Activated CD8-positive, alpha-beta T cell treated with anti-CD3 and anti-CD28 coated beads for 36 hours (primary cell): ENCODE measurements at places on chromosomes 3 and 15.

DNA sequence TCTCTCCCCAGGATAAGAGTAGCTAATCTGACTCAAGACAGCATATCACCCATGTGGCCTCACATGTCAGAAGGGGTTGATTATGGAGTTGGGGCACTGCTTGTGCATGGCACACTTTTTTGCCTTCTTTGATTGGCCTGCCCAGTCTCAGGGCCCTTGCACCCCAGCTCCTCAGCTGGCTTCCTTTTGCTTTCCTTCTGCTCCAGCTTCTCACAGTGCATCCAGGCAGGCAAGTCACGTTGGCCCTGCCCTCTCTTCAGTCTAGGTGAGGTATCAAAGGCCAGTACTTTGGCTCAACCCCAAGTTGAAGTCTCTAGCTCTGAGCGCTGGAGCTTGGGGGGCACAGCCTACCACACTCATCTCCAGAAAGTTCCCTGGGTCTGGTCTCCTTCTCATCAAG, 42.2 kb downstream of the NGRN start:
- H3K36me3 ChIP-seq = no peaks in the 10 kb centered on the region
- H3K27me3 ChIP-seq = no peaks in the 10 kb centered on the region
- peaks cover 46% of the 10 kb centered on the region for H3K4me1 ChIP-seq
- H3K27ac ChIP-seq = no peak overlapping the region

DNA sequence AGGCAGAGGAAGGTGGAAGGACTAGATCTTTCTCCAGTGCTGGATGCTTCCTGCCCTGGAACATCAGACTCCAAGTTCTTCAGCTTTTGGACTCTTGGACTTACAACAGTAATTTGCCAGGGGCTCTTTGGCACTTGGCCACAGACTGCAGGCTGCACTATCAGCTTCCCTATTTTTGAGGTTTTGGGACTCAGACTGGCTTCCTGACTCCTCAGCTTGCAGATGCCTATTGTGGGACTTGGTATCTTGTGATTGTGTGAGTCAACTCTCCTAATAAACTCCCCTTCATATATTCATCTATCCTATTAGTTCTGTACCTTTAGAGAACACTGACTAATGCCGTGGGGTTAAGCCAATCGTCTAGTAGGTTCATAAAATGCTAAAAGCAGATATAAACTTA, 8.8 kb upstream of the B3GNT5 start:
- H3K27me3 ChIP-seq = no peaks in the 10 kb centered on the region
- DNase-seq = no peak

GRCh38 chr3:38604246-38604645, 45.2 kb downstream of the SCN5A start:
- H3K36me3 ChIP-seq = no peaks in the 10 kb centered on the region
- no peak for DNase-seq
- no peak overlapping the region for H3K4me3 ChIP-seq
- H3K4me1 ChIP-seq = no peaks in the 10 kb centered on the region
- no peaks in the 10 kb centered on the region for H3K27me3 ChIP-seq

DNA sequence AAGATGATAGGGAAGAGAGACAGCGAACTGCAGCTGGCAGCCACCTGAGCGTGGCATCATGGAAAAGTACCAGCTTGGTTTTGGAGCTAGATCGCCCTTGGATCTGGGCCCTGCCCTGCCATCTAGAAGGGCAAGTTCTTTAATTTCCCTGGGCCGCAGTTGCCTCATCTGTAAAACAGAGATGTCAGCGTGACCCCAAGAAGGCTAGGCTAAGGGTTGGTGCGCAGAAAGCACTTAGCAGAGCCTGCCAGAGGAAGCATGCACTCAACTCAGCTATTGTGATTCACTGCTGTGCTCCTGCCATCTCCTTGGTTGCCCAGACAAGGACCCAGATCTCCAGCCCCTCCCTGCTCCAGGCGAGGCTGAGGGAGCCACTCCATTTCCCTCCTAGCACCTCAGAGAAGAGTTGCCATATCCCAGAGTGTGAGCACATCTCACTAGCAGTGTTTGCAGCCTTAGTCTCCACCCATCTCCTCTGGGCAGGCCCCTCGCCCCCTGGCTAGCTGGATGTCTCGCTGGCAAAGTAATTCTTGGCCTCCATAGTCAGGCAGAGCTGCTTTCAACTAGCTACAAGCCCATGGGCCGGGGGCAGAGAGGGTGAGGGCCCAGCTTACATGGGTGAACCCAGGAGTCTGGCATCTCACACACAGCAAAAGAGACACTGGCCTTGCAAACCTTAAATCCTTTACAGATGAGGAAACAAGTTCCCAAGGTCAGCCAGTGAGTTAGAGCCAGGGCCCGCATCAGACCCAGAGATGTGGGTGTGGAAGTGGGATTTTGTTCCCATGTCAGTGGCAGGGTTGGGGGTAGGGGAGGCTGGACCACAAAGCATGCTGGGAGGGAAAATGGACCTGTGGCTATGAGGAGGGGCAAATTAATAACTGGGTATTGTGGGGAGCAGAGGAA, 280.7 kb upstream of the TLE3 start:
- DNase-seq = no peak
- H3K36me3 ChIP-seq = no peaks in the 10 kb centered on the region
- H3K4me1 ChIP-seq = no peaks in the 10 kb centered on the region
- H3K4me3 ChIP-seq = no peak overlapping the region
- no peak overlapping the region for H3K27ac ChIP-seq

- no peaks in the 10 kb centered on the region for H3K27me3 ChIP-seq
- H3K27ac ChIP-seq = no peak overlapping the region
- no peak overlapping the region for H3K4me3 ChIP-seq
- peaks cover 33% of the 10 kb centered on the region for H3K4me1 ChIP-seq
Observed at GRCh38 chr3:177946936-177947335, 589.3 kb upstream of the KCNMB2 start.

DNA sequence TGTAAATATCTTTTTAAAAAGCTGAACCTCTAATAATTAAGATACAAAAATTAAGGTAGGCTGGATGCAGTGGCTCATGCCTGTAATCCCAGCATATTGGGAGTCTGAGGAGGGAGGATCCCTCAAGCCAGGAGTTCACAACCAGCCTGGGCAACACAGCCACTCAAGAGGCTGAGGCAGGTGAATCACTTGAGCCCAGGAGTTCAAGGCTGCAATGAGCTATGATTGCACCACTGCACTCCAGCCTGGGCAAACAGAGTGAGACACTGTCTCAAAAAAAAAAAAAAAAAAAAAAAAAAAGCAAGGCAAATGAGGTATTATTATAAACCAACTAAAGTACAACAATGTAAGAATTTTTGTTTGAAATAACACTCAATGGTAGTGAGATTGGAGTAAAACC, 47.6 kb downstream of the EFHB start:
- DNase-seq = no peak
- H3K27me3 ChIP-seq = no peaks in the 10 kb centered on the region
- H3K27ac ChIP-seq = no peak overlapping the region
- H3K4me1 ChIP-seq = no peaks in the 10 kb centered on the region
- H3K4me3 ChIP-seq = no peak overlapping the region

GRCh38 chr15:47674586-47675232, 42.6 kb upstream of the SEMA6D start:
- no peaks in the 10 kb centered on the region for H3K27me3 ChIP-seq
- no peaks in the 10 kb centered on the region for H3K36me3 ChIP-seq
- DNase-seq = no peak

- no peak overlapping the region for H3K27ac ChIP-seq
- no peak overlapping the region for H3K4me3 ChIP-seq
- no peak for DNase-seq
- H3K4me1 ChIP-seq = no peaks in the 10 kb centered on the region
Observed at GRCh38 chr3:143727391-143727790, 120.9 kb downstream of the SLC9A9 start.

DNA sequence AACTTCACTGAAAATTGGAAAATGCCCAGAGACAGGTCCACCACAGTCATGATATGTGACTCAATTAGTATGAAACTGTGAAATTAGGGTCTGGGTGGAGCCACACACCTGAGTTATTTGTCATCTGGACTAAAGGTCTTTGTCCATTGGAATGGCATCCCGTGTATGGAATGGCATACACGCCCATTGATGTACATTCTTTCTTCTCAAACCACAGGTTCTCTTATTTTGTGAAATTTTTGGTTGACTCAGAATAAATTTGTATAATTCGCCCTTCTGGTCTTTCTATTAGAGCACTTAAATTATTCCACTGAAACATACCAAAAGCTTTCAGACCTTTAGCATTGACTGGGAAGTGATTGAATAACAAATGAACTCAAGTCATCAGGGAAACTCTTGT, 66.8 kb upstream of the UBE2E1 start:
- H3K27me3 ChIP-seq = peaks cover 11% of the 10 kb centered on the region
- no peak overlapping the region for H3K27ac ChIP-seq
- DNase-seq = no peak
- peaks cover 18% of the 10 kb centered on the region for H3K4me1 ChIP-seq
- H3K4me3 ChIP-seq = no peak overlapping the region
- no peaks in the 10 kb centered on the region for H3K36me3 ChIP-seq

DNA sequence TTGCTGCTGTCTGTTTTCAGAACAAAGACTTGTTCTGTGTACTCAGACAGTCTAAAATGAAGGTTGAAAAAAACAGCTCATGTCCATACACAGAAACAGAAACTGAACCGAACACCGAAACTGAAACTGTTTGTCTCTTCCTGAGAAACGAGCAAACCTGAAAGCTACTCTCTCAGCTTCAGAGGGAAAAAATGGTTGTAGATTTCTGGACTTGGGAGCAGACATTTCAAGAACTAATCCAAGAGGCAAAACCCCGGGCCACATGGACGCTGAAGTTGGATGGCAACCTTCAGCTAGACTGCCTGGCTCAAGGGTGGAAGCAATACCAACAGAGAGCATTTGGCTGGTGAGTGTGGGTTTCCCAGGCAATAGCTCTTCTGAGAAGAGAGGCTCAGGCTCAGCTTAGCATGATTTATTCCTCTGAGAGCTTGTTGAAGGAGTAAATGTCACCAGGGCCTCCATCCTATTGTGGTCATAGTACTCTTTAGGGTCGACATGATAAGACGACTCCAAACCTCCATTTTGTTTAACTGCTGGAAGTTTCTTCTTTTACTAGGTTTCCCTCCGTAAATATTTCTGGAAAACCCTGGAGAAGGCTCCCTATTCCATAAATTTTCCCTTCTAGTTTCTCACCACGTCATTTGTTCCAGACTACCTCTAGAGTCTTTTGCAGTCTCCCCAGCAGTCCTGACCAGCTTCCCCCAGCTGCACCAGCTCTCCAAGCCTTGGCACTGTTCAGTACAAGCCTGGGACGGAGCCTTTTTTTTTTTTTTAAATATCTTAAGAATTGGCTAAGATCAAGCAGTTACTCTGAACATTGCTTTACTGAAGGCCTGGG, at the start of gene RTP4:
RTP4 (plus strand) TSS at position 135 of the 838 bp plus-strand sequence; CDS start at position 192, 57 bp downstream.
- H3K4me3 ChIP-seq = peak within 1 kb of the TSS; percentile 89
- H3K4me1 ChIP-seq = peaks cover 21% of the 10 kb centered on the region
- H3K27me3 ChIP-seq = no peaks in the 10 kb centered on the region
- H3K36me3 ChIP-seq = peaks cover 36% of the 10 kb centered on the region
- DNase-seq = peak; percentile 50

DNA sequence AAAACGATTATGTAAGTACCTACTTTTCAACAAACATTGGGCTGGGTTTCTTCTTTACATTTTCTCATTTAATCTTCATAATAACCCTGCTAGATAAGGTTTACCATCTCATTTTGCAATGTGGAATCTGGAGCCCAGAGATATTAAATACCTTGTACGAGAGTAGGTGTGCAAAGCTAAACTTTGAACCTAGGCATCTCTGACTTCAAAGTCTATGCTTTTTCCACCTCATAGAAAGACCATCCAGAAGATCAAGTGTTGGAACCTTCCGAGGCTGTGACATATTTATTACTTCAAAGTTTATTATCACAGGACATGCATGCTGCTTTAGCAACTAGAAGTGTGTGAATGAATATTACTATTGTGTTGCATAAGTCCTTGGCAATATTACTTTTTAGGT, 497.2 kb upstream of the TPRG1 start:
- H3K36me3 ChIP-seq = no peaks in the 10 kb centered on the region
- H3K4me3 ChIP-seq = no peak overlapping the region
- H3K27ac ChIP-seq = no peak overlapping the region

DNA sequence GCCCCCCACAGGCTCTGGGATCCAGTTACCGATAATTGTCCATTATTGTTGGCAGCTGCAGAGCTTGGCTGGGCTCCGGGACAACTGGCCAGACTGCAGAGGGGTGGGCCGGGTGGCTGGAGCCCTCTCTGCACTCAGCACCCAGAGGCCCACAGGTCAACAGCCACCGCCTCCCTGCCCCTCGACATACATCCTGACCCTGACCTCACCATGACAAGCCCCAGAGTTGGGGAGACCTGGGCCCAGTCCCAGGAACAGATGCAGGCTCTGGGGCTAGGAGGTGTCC, 22.4 kb downstream of the PTH1R start:
- H3K4me3 ChIP-seq = no peak overlapping the region
- H3K27me3 ChIP-seq = peaks cover 14% of the 10 kb centered on the region

DNA sequence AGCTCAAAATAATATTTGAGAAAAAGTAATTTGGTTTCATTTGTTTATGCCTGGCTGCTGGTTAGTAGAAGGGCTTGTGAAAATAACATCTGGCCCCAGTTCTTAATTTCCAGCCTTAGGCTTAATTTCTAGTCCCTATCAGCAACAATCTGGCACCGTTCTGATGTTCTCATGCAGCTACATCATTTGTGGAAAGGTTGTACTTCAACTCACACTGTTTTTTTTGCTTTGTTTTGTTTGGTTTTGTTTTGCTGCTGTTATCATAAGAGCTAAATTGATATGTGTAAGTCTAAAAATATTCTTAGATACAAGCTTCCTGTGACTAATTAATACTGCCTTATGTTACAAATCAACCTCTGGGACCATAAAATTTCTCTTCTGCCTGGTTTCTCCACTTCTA, 8.9 kb downstream of the CPA3 start:
- H3K4me1 ChIP-seq = no peaks in the 10 kb centered on the region
- no peak overlapping the region for H3K27ac ChIP-seq
- DNase-seq = no peak
- no peaks in the 10 kb centered on the region for H3K36me3 ChIP-seq
- H3K27me3 ChIP-seq = peaks cover 3% of the 10 kb centered on the region

- peaks cover 71% of the 10 kb centered on the region for H3K4me1 ChIP-seq
- H3K27ac ChIP-seq = peak overlapping the region; percentile 84
Observed at GRCh38 chr3:11625376-11626083, 18.2 kb downstream of the VGLL4 start.

- no peaks in the 10 kb centered on the region for H3K4me1 ChIP-seq
- no peaks in the 10 kb centered on the region for H3K27me3 ChIP-seq
- no peak overlapping the region for H3K4me3 ChIP-seq
- H3K36me3 ChIP-seq = no peaks in the 10 kb centered on the region
Observed at GRCh38 chr15:40121911-40122638, 13.4 kb upstream of the BMF start.

GRCh38 chr3:171374661-171375285, 85.4 kb downstream of the TNIK start:
- no peaks in the 10 kb centered on the region for H3K36me3 ChIP-seq
- DNase-seq = no peak
- H3K27ac ChIP-seq = no peak overlapping the region
- H3K4me3 ChIP-seq = no peak overlapping the region
- H3K4me1 ChIP-seq = peaks cover 29% of the 10 kb centered on the region

- H3K27ac ChIP-seq = no peak overlapping the region
- H3K36me3 ChIP-seq = no peaks in the 10 kb centered on the region
- no peaks in the 10 kb centered on the region for H3K27me3 ChIP-seq
- H3K4me1 ChIP-seq = no peaks in the 10 kb centered on the region
Observed at GRCh38 chr3:94311651-94312050, 248.8 kb downstream of the NSUN3 start.
